ENCODE measurements at places on chromosomes 5 and 9.

DNA sequence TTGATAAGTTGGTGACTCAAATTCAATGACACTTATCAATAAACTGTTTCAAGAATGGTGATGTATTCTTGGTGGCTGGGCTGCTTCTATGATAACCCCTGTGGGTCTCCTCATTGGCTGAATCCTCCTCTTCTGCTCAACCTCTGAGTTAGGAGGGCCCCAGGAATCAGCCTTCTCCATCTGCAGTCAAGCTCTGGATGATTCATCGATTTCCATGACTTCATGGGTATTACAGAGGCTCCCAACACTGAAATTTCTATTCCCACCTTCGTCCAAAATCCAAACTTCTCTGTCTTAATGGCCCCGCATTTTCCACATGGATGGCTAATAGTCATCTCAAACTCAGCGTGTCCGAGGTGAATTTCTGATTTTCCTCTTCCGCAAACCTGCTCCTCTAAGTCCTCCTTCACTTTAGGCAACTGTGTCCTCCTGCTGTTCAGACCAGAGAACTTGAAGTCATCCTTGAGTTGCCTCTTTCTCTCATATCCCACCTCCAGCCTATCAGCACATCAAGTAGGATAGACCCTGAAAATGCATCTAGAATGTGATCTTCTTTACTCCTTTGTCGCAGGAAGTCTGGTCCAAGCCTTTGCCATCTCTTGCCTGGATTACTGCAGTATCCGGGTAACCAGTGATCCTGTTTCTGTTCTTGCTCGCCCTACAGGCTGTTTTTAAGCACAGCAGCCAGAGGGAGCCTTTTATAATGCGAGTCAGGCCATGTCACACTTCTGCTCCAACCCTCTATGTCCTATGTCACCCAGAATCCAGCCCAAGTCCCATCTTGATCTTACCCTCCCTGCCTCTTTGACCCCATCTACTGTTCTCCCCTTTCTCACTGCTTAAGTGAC lies 41.4 kb upstream of the IL7R start:
- DNase-seq = no peak

DNA sequence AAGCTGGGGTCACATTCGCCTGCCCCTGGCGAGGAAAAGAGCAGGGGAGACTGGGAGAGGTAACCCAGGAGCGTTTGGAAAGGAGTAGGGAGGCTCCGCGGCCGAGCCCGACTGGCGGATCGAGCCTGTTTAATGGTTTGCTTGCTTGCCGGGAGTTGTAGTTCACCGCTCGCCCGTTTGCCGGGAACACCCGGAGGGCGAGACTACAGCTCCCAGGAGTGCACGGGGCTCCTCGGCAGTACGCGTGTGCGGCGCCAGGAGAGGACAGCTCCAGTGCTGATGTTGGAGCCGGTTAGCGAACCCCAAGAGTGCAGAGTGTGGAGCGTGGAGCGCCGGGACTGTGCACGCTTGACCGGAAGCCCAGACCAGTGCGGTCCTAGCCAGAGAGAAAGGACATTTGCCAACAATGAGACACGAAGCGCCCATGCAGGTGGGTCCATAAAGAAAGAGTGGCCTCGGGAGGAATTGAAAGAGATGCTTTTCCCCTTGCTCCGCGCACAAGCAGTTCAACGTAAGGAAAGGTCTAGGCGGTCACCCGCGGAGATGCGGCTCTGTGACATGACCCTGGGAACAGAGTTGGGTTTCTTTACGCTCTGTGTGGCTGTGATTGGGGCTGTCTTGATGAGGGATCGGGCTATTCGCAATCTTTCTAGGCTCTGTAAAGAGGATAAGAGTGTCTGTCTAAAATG lies at the start of gene RAB3C:
TSS of gene RAB3C (plus strand) at position 273 of the 689 bp plus-strand sequence. CDS start at position 407, 134 bp downstream.
- peak; percentile 28 for DNase-seq

- no peak for DNase-seq
Measured at GRCh38 chr5:138408023-138408422, 30.8 kb upstream of the REEP2 start.

GRCh38 chr5:165876538-165876937 lies 2371.1 kb downstream of the MAT2B start:
- no peak for DNase-seq

GRCh38 chr9:114588210-114588609 lies 641 bp downstream of the ATP6V1G1 start:
- no peak for DNase-seq

DNA sequence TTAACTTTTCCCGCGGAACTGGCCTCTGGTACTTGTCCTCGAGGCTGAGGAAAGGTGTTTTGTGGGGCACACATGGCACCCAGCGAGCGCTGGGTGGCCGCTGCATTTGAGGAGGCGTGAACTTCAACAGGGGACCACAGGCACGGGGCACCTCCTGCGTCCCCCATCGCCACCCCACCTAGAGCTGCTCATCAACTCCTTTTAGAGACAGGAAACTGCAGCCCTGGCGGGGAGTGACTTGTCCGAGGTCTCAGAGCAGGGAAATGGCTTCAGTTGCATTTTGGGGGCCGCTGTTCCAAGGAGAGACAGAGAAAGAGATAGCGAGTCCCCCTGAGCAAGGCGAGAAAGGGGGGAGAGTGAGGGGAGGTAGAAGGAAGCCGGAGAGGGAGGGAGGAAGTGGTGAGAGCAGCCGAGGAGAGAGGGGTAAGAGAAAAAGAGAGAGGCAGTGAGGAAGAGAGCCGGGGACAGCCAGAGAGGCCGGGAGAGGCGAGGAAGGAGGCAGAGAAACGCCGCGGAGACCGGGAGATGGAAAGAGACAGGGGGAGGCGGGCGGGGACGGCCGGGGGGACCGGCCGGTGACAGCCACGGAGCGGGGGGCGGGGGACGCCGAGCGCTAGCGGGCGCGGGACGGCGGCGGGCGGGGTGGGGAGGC lies 12.5 kb upstream of the LHX2 start:
- DNase-seq = no peak

DNA sequence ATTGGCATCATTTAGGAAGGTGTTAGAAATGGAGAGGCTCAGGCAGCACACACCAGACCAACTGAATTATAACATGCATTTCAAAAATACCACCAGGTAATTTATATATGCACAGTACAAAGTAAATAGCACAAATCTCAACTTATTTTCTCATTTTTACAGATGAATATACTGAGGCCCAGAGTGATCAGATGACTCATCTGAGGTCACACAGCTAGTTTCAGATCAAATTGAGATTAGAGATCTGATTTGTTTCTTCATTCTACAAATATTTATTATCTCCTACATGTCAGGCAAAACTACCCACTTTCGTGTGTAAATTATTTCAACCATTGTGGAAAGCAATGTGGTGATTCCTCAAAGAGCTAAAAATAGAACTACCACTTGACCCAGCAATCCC lies 507.1 kb downstream of the TLE4 start:
- DNase-seq = no peak

DNA sequence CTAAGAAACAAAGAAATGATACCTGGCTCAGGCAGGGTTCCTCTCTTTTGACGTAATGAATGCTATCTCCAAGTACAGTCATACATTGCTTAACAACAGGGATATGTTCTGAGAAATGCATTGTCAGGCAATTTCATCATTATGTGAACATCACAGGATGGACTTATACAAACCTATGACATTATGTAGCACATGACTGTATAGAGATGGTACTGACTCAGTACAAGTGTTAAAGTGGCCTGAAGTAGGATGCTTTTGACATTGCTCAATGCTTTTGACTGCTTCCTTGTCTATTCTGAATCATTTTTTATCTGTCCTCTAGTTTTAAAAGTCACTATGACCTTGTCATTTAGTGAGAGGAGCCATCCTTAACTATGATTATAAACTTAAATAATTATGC lies 147.6 kb downstream of the NR2F1-AS1 start:
- no peak for DNase-seq

DNA sequence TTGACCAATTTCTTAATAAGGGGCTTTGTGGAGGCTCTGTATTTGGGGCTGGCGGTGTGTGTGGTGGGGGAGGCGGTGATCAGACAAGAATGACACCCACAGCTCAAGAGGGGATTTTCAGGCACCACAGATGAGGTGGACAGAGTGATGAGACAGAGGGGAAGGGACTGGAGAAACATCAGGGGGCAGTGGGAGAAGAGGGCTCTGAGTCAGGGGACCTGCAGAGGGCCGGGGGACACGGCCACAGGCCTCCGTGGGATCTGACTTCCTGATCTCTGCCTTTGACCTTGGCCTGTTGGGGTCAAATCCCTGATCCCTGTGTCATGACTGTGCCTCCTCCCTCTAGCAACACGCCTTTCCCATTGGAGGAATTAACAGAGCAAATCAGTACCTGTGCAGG lies 197.7 kb downstream of the C9orf50 start:
- DNase-seq = no peak

DNA sequence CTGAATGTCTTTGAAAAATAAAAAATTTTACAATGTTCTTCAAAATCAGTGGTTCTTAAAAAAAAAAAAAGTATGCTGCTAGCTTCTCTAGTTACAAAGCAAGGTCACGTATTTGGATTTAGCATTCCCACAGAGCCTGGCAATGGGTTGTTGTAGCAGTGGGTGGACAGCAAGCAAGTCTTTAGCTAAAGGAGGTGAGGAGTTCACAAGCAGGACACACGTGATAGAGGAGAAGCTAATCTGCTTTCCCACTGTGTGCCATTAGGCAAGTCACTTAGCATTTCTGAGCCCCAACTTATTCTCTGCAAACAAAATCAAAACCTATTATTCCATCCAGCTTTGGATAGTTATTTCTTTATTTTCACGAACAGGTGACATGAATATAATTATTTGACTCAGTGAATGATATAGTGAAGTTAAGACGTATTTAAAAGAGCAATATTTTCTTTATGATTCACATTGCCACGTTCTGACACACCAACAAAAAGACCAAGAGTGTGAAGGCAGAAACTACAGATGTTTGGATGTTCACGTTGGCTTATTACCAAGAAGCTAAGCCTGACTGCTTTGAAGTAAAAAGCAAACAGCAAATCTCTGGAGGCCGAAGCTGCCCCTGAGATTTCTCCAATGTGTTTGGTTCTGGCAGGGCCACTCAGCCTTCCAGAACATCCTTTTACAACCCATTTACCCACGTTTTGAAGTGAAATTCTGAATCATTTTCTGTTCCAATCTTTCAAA lies 612.1 kb upstream of the CDH6 start:
- no peak for DNase-seq

- no peak for DNase-seq
Measured at GRCh38 chr9:20394969-20395368, 227.3 kb downstream of the MLLT3 start.

GRCh38 chr5:151258201-151258611 lies 5.2 kb downstream of the GM2A start:
- DNase-seq = no peak

DNA sequence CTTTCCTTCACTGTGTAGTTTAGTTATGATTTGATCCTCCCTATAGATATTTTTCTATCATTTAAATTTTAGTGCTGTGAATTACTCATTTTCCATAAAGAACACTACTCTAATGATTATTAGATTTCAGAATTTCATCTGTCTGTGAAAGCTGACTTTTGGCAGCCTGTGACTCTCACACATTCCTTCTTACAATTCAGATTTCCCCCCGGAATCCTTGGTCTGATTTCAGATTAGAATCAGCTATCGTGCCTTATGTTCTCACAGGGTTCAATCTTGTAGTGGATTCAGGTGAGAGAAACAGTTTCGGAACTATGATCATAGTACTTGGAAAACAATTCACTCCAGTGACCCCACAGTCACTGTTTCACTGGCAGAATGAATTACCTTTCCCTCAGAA lies 26.2 kb downstream of the ZNF474 start:
- DNase-seq = no peak

GRCh38 chr5:31161781-31162181 lies 31.7 kb upstream of the CDH6 start:
- DNase-seq = no peak

DNA sequence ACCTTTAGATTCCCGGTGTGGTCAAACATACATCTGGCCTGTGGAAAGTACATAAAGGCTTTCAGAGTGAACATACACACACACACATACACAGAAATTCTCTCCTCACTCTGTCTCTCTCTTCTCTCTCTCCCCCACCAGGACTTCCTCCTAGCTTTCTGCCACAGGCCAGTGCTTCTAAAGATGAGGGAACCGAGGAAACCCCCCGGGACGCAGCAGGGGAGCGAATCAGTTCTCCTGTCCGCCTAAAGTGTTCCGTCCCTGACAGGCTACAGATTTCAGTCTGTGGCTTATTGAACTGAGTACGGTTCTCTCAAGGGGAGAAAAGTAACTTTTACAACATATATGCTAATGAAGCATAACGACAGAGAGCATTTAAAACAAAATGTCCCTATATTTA lies 75.8 kb downstream of the MED27 start:
- DNase-seq = no peak

- DNase-seq = no peak
Measured at GRCh38 chr5:82549263-82549662, 271.1 kb upstream of the RPS23 start.

Data from keratinocyte (primary cell).